Naive B cell (primary cell): ENCODE measurements at places on chromosomes 13 and 19. TPM values are rescaled to one million over a fixed set of nuclear protein-coding genes. Genes with fewer than 3 reads are reported as not detected.
A peak's percentile ranks its signal among the peaks of the same experiment; 100 is the strongest.

- DNase-seq = no peak
These were observed 52.5 kb downstream of the ARHGAP35 start for GRCh38 chr19:46913198-46913851.

The MIA gene
- not detected for polyA plus RNA-seq

The ZNF414 gene
- 9.2 TPM for polyA plus RNA-seq

The SLC27A5 gene
- 12.2 TPM for polyA plus RNA-seq

DNA sequence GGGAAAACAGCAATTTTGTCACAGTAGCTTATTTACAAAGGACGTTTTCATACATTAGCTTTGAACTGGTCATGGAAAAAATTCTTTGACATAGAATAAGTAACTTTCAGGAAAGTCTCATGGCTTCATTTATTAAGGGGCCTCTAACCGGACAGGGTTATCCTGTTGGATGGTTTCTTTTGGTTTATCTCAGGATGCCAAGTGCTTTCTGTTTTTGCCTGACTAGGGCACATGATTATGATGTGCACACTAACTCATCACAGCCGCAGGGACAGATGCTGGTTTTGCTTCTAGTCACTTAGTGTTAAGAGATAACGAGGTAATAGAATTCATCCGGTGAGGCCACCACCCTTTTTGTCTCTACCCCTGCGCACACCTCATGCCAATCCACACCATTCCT lies 53.0 kb downstream of the TGDS start:
- no peak for DNase-seq

DNA sequence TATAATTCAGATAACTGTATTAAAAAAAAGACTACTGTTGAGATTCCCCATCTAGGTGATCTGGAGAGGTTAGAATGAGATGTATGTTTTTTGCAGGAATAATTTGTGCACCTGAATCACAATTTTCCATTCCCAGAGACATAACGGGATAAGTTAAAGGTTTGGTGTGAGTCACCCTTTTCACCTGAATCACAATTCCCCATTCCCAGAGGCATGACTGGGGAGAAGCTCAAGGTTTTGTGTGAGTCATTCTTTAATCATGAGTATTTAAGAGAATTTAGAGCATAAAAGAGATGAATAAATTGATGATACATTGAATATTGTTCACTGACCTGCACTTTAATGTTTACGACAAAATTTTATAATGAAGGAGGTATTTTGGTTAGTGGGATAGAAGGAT lies 9.0 kb downstream of the OR7A5 start:
- no peak for DNase-seq

DNA sequence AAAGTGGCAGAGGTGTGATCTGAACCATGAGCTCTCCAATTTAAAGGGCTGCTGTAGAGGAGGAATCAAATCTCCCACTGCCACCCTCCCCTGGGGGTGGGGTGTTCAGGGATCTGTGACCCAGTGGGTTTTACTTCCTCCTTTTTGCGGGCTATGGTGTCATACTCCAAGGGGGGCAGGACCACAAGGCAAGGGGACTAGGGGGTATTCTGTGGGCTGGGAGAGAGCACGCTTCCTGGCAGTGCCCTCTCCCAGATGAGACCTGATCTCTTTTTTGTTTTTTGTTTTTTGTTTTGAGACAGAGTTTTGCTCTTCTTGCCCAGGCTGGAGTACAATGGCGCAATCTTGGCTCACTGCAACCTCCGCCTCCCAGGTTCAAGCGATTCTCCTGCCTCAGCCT lies 10.3 kb downstream of the PLD3 start:
- peak; percentile 77 for DNase-seq
